ENCODE measurements at places on chromosomes 16 and 17.

DNA sequence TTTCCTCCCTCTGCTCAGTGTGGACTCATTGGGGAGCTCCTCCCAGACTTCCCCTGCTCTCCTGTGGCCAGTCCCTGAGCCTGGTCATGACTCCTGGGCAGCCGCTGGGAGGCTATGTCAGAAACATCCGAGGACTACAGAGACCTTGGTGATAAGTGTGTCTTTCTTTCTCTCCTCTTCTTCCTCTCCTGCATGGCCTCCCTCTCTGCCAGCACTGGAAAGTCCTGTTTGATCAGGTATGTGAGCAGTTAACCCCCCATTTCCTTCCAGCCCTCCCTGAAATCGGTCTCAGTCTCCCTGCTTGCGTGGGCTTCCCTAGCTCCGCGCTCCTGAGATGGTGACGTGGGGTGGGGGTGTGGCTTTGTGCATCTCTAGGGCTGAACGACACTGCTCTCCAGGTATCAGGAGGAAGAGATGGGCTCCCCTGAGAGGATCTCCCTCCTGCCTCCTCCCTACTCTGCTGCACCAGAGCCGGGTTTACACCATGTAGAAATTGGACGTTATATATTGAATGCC, 2.1 kb downstream of the RHBDL3 start:
- DNase-seq = no peak

DNA sequence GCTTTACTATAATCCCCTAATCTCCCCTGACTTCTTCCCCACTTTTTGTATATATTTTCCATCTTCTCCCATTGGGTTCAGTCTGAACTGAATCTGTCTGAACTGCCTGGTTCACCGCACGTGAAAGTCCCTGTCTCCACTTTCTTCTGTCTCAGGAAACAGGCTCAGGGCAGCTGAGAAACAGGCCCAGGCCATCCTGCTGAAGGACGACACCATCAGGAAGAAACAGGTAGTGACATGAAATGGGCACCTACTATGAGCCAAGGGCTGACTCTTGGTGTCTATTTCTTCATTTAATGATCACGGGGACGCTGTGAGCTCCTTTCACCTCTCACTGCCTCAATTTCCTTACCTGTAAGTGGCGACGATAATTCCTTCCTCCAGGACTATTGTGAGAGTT, 90.5 kb upstream of the HSBP1 start:
- DNase-seq = no peak

GRCh38 chr16:1809281-1809801, 15.8 kb upstream of the IGFALS start:
- DNase-seq = no peak

GRCh38 chr17:82396601-82397435, 21.3 kb upstream of the HEXD start:
- no peak for DNase-seq

GRCh38 chr16:59591480-59591879, 857.4 kb upstream of the GOT2 start:
- no peak for DNase-seq

- no peak for DNase-seq
Measured at GRCh38 chr16:89013111-89013510, 36.1 kb upstream of the CBFA2T3 start.

- no peak for DNase-seq
Measured at GRCh38 chr16:19542138-19542821, 13.2 kb upstream of the VPS35L start.

GRCh38 chr17:64036198-64036922, 15.9 kb upstream of the ICAM2 start:
- DNase-seq = no peak

DNA sequence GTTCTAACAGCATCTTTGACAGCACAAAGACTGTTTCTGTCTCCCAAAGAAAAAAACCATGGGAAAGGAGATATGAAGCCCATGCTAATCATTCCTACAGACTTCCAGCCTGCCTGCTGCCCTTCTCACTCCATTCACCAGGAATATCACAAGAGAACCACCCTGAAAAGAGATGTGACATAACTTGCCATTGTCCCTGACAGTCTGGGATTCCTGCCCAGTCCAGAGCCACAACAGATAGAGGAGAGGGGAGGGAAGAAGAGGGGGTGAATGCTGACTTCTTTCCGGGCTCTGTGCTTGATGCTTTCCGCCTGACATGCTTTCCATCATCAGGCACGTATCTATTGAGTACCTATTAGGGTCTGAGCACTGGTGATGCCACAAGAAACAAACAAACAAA, 31.6 kb upstream of the ASIC2 start:
- no peak for DNase-seq

- DNase-seq = no peak
Measured at GRCh38 chr16:51151961-51152663, 1.0 kb upstream of the SALL1 start.

DNA sequence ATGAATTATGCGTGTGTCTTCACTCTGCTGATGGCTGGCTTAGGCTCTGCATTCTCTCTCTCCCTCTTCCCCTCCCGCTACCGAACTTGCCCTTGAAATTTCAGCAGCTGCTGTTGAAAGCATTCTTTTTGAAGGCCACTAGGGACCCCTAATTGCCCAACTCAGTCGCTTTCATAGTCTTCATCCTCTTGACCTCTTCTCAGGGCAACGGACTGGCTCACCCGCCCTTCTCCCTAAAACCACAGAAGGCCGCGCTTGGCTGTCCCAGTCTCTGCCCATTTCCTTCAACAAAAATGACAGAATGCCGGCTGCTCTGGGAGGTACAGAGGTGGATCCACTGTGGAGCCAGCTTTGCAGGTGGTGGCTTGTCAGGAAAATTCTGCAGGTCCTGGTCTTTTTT, 21.0 kb upstream of the FMNL1 start:
- no peak for DNase-seq

DNA sequence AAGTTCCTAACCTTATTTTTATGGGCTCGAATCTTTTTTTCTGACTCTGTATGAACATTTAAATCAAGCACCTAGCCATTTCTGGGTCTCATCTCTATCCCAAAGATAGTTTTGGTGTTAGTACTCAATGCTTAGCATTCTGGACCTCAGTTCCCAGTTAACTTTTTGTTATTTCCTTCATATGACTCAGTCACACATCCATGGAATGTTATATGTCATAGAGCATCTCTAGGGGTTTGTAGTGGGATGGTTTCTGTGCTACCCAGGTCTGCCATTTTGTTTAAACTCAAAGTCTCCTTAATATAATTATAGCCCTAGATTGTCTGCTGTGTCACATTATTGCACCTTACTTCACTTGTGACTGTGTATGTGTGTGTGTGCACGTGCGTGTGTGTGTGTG, 90.1 kb downstream of the EFCAB13 start:
- no peak for DNase-seq

DNA sequence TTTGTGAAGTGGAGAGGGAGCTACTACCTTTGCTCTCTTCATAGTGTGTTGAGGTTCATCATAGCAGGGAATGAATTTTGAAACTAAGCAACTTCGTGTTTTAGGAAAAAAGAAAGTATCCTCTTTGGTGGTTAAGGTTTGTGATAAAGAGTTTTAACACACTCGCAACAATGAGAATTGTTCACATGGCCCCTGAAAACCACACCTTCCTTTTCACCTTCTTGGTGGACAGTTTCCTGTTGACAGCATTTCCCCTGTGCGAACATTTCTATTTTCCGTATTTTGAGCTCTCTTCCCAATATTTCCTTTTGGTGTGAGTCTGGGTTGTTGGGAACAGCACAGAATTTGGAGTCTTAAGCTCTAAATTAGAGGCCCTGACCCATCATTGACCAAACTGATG, 3.8 kb downstream of the OR4D2 start:
- no peak for DNase-seq

GRCh38 chr17:58593123-58593522, 78.7 kb upstream of the MTMR4 start:
- DNase-seq = no peak

- DNase-seq = no peak
Measured at GRCh38 chr17:5618476-5618875, 34.2 kb upstream of the NLRP1 start.

DNA sequence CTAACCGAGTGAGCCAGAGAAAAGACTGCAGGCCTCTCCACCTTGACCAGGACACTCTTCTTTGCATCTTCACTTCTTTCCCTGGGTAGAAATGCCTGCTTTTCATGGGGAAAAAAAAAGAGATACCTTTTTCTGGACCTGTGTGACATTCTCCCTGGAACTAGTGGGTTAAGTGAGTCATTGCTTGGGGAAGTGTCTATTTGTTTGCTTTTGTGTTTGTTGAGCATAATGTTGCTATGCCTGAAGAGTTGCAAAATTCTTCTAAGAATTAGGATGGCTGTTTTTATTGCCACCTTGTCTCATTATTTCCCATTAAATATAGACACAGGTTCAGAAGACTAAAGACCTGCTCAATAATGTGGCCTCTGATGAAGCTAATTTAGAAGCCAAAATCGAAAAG, 18.8 kb downstream of the CLUAP1 start:
- no peak for DNase-seq

DNA sequence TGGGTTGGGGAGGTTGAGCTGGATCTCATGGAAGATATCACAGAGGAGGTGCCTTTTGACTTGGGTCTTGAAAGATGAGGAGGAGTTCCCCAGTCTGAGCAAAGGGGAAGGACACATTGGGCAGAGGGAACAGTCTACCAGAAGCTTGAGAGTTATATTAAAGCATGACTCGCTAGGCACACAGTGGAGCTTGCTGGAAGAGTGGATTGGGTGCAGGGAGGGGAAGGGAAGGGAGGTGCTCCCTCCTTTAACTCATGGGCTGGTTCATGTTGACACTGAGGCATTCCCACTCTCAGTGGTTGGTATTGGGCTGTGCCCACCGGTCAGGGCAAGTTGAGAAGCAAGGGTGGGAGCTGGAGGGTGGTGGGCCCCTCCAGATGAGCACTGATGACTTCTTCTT, 5.9 kb downstream of the TMEM98 start:
- no peak for DNase-seq

- DNase-seq = no peak
Measured at GRCh38 chr17:69954241-69954925, 120.6 kb upstream of the KCNJ16 start.

- no peak for DNase-seq
Measured at GRCh38 chr16:55444754-55445485, 34.1 kb upstream of the MMP2 start.

- no peak for DNase-seq
Measured at GRCh38 chr17:27550974-27551505, 79.9 kb upstream of the LGALS9 start.

GRCh38 chr16:84053237-84053636, 10.6 kb upstream of the SLC38A8 start:
- DNase-seq = no peak

DNA sequence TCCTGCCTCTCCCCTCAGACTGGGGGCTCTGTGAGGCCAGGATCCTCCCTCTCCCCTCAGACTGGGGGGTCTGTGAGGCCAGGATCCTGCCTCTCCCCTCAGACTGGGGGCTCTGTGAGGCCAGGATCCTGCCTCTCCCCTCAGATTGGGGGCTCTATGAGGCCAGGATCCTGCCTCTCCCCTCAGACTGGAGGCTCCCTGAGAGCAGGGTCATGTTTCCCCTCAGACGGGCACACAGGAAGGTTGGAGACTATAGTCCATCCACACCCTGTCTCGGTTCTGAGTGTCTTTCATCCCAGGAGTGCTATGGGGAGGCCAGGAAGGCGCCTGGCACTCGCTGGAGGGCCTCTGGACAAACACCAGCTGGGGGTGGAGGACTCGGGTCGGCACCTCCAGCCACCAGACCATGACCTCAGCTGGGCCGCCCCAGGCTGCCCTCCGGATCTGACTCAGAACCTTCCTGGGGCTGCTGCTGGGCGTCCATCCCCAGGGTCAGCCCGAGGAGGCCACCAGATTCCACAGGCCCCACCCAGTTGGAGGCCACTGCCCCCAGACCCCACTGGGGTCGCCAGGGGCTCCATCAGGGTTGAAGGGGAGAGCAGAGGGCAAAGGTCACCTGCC, 21.9 kb upstream of the DLX4 start:
- DNase-seq = no peak

GRCh38 chr17:40411821-40412220, 5.9 kb downstream of the TOP2A start:
- DNase-seq = no peak

- DNase-seq = no peak
Measured at GRCh38 chr17:17843096-17843495, 6.3 kb upstream of the SREBF1 start.

GRCh38 chr16:66020046-66020445, 346.4 kb upstream of the CDH5 start:
- DNase-seq = no peak

All from stimulated activated CD8-positive, alpha-beta memory T cell treated with anti-CD3 and anti-CD28 coated beads, Interleukin-4, amount 100 ng/mL, for 1 hour (primary cell).